Effector memory CD8-positive, alpha-beta T cell (primary cell): ENCODE measurements at places on chromosomes 5 and 9.

DNA sequence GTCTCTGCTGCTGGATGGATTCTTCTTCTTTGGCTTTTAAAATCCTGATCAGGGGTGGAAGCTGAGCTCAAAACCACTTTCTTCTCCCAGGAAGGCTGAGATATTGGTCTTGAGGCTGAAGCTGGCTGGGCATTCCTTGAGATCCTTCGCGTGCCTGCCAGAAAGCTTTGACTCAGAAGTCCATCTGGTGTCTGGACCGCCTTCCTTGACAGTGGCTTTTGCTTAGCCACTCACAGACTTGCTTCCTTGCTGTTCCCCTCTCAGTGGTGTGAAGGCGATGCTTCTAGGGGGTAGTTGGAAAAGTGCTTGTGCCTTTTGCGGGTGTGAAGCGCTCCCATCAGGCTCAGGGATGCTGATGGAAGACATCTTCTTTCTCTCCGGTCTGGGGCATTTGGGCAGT is 45.9 kb downstream of the RGS3 start:
- no peak for DNase-seq

GRCh38 chr5:40578501-40579451 is 100.9 kb upstream of the PTGER4 start:
- DNase-seq, result no peak

- peak; percentile 76 for DNase-seq
Observed at GRCh38 chr5:139392678-139393496, 2.0 kb downstream of the PROB1 start.

- no peak for DNase-seq
Observed at GRCh38 chr5:159319363-159319762, 10.9 kb downstream of the IL12B start.

DNA sequence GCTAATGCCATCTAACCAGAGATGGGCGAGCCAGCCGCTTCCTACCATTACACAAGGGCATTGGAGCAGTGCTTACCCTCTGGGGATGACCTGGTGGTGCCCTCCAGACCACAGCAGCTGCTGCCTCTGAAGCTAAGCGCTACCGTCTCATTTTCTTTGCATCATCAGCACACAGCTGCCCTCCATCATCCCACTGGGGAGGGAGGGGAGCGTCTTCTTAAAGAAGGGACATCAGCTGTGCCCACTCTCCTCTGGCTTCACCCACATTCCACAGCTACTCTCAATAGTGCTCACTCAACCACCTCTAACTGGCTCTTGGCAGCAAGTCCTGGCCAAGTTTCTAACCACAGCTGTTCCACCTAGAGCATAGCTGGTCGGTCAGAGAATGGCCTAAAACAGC is 503.4 kb downstream of the NFIB start:
- no peak for DNase-seq

DNA sequence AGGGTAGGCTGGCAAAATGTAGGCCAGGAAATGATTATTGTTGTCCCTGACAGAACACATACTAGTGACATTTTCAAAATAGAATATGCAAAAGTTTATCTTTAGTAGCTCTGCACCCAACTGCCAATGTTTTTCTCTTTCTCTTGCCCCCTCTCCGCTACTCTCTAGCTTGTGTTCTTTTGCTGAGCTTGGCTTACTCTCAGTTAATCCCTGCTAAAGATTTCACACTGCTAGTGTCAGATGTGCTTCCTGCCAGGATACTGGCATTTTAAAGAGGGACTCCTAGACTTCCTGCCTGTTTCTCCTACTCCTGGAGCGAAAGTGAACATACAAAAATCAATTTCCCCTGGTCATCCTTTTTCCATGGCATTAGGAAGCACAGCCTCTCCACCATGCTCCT is 260.5 kb downstream of the ARRDC3 start:
- no peak for DNase-seq

DNA sequence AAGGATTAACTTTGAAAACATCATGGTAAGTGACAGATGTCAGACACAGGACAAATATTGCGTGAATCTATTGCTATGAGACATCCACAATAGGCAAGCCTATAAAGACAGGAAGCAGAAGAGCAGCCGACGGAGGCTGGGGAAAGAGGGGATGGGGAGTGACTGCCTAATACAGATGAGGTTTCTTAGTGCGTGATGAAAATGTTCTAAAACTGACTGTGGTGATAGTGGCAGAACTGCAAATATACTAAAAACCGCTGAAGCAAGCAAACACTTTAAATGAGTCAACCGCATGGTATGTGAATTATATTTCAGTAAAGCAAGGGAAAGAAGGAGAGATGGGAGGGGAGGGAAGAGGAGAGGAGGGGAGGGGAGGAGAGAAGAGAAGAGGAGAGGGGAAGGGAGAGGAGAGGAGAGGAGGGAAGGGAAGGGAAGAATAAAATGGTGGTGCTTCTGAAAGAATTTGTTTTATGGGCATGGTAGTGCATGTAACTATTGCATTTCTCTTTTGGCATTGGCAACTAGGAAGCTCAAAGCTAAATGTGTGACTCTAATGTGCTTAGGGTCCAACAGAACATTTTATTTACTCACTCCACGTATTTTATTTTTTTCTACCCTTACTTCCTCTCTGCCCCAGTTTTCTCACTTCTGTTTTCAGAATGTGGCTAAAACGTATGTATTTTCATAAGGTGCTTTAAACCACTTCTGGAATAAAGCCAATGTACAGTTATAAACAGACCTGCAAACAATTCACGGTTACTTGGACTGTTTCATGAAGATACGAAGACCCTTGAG is 21.3 kb downstream of the AKNA start:
- DNase-seq, result peak; percentile 38

DNA sequence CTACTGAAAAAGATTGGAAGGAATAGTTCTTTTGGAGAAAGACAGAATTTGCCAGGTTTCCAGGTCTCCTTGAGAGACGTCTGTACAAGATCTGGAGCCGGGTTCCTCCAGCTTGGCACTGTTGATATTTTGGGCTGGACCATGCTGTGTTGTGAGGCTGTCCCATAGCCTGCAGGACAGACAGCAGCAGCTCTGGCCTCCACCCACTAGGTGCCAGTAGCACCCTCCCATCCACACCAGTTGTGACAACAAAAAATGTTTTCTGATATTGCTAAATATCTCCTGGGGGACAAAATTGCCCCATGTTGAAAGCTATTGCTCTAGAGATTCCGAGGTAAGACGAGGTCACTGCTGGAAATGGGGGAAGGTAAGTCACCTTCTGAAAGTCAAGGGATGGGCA is 287.7 kb upstream of the DAP start:
- no peak for DNase-seq

DNA sequence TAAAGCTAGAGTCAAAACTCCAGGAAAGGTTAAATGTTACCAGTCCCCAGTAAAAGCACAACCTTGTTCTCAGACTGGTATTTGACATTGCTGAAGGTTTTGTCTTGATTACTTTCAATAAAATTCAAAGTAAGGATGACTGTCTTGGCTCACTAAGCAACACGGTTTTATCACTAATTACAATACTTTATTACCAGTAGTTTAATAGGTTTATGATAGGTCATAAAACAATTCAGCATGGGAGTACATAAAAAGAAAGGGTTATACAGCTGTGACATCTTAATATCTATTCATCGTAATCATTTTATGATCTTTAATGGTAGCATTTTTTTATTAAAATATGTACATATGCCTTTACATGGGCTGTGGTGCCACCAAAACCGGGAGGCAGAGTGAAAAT is 370.7 kb upstream of the IRX2 start:
- no peak for DNase-seq

GRCh38 chr5:130112246-130112645 is 208.0 kb downstream of the CHSY3 start:
- DNase-seq, result no peak

DNA sequence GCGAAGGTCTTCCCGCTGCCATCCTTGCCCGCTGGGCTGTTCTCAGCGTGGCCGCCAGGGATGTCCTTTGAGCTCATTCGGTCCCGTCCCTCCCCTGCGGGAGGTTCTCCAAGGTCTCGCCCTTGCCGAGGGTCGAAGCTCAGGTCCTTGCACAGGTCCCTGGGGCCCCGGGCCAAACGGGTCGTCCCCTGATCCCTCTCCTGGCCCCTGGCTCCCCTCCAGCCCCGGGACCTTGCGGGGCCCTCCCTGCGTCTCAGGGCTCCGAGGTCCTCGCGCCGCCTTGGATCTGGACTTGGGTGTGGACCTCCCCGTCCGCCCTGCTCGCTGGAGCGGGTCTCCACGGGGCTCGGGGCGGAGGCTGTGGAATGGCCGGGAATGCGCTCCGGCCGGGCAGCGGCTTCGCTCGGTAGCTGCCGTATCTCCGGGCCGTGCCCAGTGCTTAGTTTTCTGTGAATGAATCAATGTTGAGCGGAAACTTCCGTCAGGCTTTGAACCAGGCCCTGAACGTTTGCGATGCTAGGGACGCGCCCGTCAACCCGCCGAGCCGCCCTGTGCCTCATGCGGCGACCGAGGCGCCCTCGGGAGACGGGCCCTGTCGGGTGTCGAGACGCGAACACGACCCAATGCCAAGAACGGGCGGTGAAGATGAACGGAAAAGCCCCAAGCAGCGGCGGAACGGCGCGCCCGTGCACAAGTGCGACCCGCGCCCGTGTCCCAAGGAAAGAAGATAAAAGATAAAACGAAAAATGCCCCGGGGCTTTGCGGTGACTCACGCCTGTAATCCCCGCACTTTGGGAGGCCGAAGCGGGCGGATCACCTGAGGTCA is 780 bp downstream of the RNU6ATAC start:
- peak; percentile 56 for DNase-seq

DNA sequence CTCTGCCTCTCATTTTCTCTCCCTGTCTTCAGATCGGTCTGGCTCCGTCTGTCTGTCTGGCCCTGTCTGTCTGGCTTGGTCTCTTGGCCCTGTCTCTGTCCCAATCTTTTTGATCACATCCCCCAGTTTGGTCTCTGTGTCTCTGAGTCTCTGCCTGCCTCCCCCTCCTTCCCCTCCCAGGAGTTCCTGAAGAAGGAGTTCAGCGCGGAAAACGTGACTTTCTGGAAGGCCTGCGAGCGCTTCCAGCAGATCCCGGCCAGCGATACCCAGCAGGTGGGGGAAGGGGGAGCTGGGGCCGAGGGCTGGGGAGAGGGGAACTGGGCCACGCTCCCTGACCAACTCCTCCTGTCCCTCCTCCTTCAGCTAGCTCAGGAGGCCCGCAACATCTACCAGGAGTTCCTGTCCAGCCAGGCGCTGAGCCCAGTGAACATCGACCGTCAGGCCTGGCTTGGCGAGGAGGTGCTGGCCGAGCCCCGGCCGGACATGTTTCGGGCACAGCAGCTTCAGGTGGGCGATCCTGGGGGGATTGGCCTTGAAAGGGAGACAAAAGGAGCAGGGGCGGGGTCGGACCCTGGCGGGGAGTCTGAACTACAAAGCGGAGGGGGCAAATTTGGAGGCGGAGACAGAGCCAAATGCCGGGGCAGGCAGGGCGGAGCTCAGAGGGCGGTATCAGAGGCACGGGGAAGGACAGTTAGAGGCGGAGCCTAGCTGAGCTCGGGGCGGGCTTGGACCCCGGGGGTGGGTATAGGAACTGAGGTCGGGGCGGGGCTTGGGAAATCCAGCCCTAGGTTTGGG is 9.0 kb downstream of the RGS14 start:
- DNase-seq, result no peak

- peak; percentile 37 for DNase-seq
Observed at GRCh38 chr5:153960269-153961215, 78.2 kb downstream of the FAM114A2 start.

DNA sequence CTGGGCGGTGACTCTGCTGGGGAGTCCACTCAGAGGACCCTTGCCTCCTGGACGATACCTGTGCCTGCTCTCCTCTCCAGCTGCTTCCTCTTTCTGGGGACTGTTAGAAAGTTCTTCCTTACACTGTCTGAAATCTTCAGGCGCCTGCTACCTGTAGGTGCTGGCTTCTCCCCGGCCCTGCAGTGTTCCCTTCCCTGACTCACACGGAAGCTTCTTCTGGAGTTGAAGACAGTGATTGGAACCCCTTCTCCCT is 562 bp downstream of the GSN start:
- DNase-seq, result no peak

DNA sequence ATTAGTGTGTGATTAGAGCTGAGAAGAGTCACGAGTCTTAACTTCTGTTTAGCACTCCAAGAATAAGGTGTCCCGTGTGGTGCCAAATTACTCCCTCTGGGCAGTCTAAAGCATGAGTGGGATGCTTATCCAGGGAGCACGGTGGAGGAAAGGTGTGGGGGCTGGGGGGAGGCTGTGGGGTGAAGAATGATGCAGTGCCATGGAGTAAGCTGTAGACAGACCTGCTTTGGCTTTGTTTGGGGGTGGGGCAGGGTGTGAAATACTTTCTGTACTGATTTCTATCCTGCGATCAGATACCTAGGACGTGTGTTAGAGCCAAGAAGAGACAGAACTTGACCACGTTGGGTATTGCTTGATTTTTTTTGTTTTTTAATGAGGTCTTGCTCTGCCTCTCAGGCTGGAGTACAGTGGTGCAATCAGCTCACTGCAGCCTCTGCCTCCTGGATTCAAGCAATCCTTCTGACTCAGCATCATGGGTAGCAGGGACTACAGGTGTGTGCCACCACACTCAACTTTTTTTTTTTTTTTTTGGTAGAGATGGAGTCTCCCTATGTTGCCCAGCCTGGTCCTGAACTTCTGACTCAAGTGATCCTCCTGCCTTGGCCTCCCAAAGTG is 232.8 kb downstream of the MAN2A1 start:
- no peak for DNase-seq

DNA sequence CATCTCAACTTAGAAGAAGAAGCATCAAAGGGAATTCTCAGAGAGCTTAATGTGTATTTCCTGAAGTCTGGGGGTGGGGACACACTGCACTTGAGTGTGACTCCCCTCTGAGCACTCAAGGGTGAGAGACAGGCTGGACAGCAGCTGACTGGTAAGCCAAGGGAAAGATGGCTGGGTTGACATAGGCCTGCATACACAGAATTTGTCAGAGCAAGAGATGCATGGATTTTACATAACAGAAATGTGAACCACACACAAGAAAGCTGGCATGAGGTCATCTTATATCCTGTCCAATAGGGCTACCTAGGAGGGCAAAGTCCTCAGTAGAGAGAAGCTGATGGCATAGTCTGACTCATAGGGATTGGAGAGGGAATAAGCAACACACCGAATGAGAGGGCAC is 114.3 kb upstream of the EPB41L4A start:
- DNase-seq, result no peak

- no peak for DNase-seq
Observed at GRCh38 chr5:103092676-103093075, 27.3 kb downstream of the GIN1 start.

- no peak for DNase-seq
Observed at GRCh38 chr5:18544421-18544820, 910.2 kb downstream of the TAF11L14 start.

- no peak for DNase-seq
Observed at GRCh38 chr9:89978185-89978584, 373.4 kb downstream of the GADD45G start.

GRCh38 chr9:32289756-32290155 is 94.7 kb upstream of the ACO1 start:
- DNase-seq, result no peak

DNA sequence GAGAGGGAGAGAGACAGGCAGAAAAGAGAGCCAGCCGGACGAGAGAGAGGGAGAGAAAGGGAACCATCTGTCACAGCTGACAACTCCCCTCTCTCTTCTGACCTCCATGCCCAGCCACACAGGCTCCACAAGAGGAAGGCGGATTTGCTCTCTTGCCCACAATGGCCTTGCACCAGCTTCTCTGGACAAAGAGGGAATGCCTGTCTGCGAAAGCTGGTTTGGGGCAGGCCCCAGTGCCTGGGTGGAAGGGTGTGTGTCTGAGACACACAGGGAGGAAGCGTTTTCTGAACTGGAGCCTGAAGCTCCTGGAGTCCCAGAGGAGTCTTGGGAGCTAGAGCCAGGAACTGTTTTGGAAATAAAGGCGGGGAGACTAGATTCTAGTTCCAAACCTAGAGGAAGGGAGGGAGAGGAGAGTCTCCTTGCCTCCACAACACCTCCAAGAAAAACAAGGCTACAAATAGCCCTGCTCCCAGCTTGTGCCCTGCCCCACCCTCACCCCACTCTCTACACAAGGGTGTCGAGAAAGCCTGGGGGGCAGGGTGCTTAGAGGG is 12.5 kb downstream of the C1QTNF2 start:
- no peak for DNase-seq
